Tracheal epithelial cell (primary cell): ENCODE measurements at places on chromosomes 7 and 10. TPM values are rescaled to one million over a fixed set of nuclear protein-coding genes. Genes with fewer than 3 reads are reported as not detected.

The CADPS2 gene
- total RNA-seq = 4.0 and 8.2 TPM in 2 replicates

The FAM25G gene
- not detected in 2 replicates for total RNA-seq

The ZNF425 gene
- 2.6 and 3.1 TPM in 2 replicates for total RNA-seq

The NPFFR1 gene
- total RNA-seq = not detected in 2 replicates

The KIF11 gene
- 3.0 and 3.1 TPM in 2 replicates for total RNA-seq

The OGDH gene
- total RNA-seq = 59.5 and 79.5 TPM in 2 replicates
